Astrocyte (in vitro differentiated cells and primary cell): ENCODE measurements at places on chromosomes 6 and 20. TPM values are rescaled to one million over a fixed set of nuclear protein-coding genes. Genes with fewer than 3 reads are reported as not detected.

DNA sequence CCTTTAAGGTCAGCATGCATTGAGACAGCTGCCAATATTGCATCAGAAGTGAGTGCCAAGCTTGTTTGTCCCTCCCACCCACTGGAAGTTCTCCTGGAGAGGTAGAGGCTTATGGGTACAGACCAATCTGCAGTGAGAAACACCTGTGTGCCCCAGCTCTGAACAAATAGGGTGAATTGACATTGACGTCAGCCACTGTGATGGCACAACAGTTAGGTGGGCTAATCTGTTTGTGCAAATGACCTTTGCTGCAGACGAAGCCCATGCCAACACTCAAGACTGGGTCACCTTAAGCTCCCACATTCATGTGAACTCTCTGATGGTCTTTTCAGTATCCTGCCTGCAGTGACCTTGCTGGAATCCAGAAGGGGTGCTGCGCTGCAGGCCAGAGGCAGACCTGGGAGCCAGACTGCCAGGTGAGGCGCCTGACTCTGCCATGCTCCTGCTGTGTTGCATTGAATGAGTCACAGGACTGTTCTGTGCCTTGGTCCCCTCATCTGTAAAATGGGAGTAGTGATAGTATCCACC lies 99.9 kb downstream of the ALDH8A1 start:
- no peak overlapping the region for H3K4me3 ChIP-seq
- no peaks in the 10 kb centered on the region for H3K27me3 ChIP-seq
- H3K36me3 ChIP-seq, result no peaks in the 10 kb centered on the region
- no peak overlapping the region for H3K27ac ChIP-seq
- H3K4me1 ChIP-seq, result peaks cover 13% of the 10 kb centered on the region

DNA sequence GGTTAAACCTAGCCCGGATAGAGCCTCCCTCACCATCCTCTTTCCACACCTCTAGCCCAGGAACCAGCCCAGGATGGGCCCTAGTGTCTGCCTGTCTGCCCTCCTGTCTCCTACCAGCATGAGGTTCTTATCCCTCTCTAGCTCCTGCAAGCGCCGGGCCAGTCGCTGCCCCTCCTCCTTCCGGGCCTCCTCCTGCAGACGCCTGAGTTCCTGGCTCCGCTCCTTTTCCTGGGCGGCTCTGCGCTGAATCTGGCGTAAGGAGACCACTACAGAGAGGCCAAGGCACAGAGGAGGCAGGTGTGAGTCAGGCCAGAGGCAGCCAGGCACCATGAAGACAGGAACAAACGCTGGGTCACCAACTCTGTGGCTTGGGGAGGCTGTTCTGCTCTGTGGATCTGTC lies 4.3 kb upstream of the PSORS1C2 start:
- H3K27ac ChIP-seq, result no peak overlapping the region
- H3K4me3 ChIP-seq, result no peak overlapping the region
- no peaks in the 10 kb centered on the region for H3K27me3 ChIP-seq
- peaks cover 3% of the 10 kb centered on the region for H3K36me3 ChIP-seq
- peak; percentile 86 for DNase-seq

DNA sequence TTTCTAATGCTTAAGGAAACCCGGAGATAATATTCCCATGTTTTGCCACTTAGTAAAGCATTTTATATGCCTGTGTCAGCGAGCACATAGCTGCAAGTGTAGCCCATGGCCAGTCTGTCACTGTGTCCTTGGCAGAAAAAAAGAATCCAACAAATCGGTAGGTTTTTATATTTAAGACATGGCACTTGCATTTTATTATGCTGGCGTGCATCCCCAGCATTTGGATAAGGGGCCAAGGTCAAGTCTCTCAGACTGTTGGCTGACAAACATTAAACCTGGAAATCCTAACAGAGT lies 1.2 kb upstream of the ZNF184 start:
- H3K27ac ChIP-seq, result no peak overlapping the region
- H3K36me3 ChIP-seq, result no peaks in the 10 kb centered on the region
- H3K4me1 ChIP-seq, result peaks cover 5% of the 10 kb centered on the region

DNA sequence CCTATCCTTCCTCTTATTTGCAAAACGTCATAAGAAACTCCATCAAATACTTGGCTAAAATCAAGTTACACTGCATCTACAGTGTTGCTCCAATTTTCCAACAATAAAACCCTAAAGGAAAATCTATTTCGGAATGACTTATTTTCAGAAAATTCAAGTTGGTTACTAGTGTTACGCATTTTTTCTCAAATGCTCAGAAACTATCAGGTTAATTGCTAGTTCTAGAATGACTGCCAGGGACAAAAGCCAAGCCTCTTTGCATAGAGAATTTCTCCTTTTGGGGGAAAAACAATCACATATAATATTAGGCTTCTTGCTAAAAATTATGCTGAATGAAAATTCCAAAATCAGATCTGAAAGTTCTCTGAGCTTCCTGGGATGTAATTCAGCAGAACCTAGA lies 210.2 kb downstream of the BTBD9 start:
- H3K36me3 ChIP-seq, result no peaks in the 10 kb centered on the region
- no peak overlapping the region for H3K27ac ChIP-seq
- no peak for DNase-seq
- no peaks in the 10 kb centered on the region for H3K27me3 ChIP-seq
- no peak overlapping the region for H3K4me3 ChIP-seq

- H3K27ac ChIP-seq, result no peak overlapping the region
- no peak overlapping the region for H3K4me3 ChIP-seq
- no peaks in the 10 kb centered on the region for H3K27me3 ChIP-seq
- H3K36me3 ChIP-seq, result no peaks in the 10 kb centered on the region
These were observed 125.0 kb downstream of the SIM1 start for GRCh38 chr6:100339574-100340255.

DNA sequence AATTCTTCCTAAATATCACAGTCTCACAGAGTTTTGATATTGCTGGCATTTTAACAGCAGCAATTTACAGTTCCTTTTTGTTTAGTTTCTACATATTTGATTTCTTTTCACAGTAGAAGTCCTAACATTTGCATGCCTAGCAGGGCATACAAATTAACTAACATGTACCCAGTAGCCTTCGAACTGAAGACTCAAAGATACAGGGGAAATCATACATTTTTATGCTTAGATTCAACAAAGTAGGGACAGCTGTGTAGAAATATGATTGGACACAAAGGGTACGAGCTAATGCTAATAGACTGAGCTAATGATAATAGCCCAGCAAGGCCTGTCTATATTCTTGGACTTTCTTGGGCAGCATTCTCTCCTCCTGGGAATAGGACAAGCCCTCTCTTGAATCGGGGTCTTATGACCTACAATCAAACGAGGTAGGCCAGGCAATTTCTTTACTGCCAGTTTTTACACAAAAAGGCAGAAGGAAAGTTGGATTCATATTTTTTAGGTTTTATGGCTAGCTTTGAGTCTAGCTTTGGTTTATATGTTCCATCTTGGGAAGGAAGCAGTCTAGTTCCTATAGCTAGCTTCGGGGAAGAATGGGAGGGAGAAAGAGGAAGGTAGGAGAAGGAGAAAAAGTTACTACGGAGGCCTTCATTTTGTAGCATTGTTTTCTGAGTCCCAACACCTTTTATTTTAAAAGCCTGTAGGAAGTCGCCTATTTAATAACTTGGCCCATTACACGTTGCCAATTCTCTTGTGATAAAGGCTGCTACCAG lies 115.8 kb downstream of the HFE start:
- DNase-seq, result no peak
- H3K4me3 ChIP-seq, result no peak overlapping the region
- peaks cover 10% of the 10 kb centered on the region for H3K4me1 ChIP-seq
- H3K36me3 ChIP-seq, result no peaks in the 10 kb centered on the region
- H3K27me3 ChIP-seq, result no peaks in the 10 kb centered on the region

DNA sequence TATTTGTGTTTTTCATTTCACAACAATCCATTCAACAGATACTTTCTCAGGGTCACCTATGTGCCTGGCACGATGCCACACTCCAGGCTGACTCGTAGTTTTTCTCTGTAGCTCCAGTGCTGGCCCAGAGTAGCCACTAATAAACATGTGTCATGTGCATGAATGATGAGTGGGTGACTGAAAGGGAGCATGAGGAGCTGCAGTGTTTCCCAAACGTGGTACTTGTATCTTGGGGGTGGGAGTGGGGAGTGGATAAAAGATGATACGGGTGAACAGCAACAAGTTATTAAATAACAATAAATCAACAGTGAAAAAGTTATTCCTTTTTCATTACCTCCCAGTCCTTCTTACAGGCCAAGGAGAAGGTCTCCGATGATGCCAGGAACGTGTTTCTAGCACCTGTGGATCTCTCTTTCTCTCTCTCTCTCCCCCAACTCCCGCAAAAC lies 17.1 kb downstream of the SRXN1 start:
- H3K36me3 ChIP-seq, result no peaks in the 10 kb centered on the region
- peaks cover 4% of the 10 kb centered on the region for H3K27me3 ChIP-seq
- no peaks in the 10 kb centered on the region for H3K4me1 ChIP-seq
- H3K27ac ChIP-seq, result no peak overlapping the region

- H3K36me3 ChIP-seq, result no peaks in the 10 kb centered on the region
- no peak overlapping the region for H3K27ac ChIP-seq
- peak; percentile 33 for DNase-seq
- H3K4me3 ChIP-seq, result no peak overlapping the region
- H3K4me1 ChIP-seq, result peaks cover 11% of the 10 kb centered on the region
- no peaks in the 10 kb centered on the region for H3K27me3 ChIP-seq
These were observed 18.2 kb downstream of the TMEM242 start for GRCh38 chr6:157304899-157305663.

DNA sequence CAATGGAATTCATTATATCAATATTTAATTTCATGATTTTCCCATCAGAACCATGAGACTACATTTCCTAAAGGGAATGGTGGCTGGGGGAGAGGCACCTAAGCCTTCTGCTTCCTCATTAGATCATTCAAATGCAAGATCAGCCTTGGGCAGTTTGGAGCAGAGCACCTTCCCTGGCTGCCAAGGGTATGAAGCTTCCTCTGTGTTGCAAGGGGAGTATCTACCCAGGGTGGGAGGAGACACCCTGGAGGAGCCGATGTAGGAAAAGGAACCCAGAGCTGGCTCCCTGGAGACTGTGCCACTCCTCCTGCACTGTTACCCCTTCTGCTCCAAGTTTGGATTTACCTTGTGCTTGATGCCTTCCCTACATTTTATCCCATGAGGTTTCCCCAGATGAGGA lies 299.7 kb upstream of the PRDM1 start:
- no peaks in the 10 kb centered on the region for H3K4me1 ChIP-seq
- DNase-seq, result no peak
- H3K27ac ChIP-seq, result no peak overlapping the region
- no peak overlapping the region for H3K4me3 ChIP-seq

GRCh38 chr6:41042226-41043055 lies at the start of gene TSPO2:
Gene TSPO2, plus strand, starts transcription at chr6:41042467. Its CDS starts 519 bp downstream, at chr6:41042986.
- H3K4me3 ChIP-seq, result no peak within 1 kb of the TSS
- H3K27ac ChIP-seq, result no peak within 1 kb of the TSS
- no peak for DNase-seq
- H3K4me1 ChIP-seq, result peaks cover 9% of the 10 kb centered on the region
- H3K27me3 ChIP-seq, result peaks cover 3% of the 10 kb centered on the region
- no peaks in the 10 kb centered on the region for H3K36me3 ChIP-seq

GRCh38 chr6:139706912-139707311 lies 332.5 kb upstream of the CITED2 start:
- no peak overlapping the region for H3K4me3 ChIP-seq
- H3K27ac ChIP-seq, result no peak overlapping the region
- H3K4me1 ChIP-seq, result peaks cover 14% of the 10 kb centered on the region
- DNase-seq, result no peak
- H3K36me3 ChIP-seq, result no peaks in the 10 kb centered on the region

DNA sequence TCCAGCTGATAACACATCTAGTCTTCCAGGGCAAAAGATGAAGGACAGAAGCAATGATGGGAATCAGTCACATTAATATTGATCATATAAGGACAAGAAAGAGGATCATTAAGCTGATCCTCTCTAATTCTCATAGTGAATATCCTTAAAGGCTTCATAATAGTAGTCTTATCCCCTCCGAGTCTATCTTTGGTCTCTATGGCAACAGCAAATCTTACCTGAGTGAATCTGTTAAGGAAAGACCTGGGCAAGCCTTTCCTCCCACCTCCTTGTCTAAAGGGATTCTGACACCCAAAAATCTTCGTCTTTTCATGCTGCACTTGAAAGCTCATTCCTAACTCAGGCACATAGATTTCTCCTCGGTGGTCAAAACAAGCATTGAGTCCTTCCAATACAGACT lies 86.4 kb upstream of the LYRM2 start:
- H3K4me3 ChIP-seq, result no peak overlapping the region
- no peaks in the 10 kb centered on the region for H3K27me3 ChIP-seq
- no peak overlapping the region for H3K27ac ChIP-seq
- H3K36me3 ChIP-seq, result peaks cover 51% of the 10 kb centered on the region
- H3K4me1 ChIP-seq, result no peaks in the 10 kb centered on the region
- DNase-seq, result no peak

GRCh38 chr20:48822879-48823385 lies 4.9 kb downstream of the PREX1 start:
- no peak for DNase-seq
- no peak overlapping the region for H3K4me3 ChIP-seq
- no peaks in the 10 kb centered on the region for H3K27me3 ChIP-seq

GRCh38 chr6:4935486-4935885 lies 68.4 kb downstream of the RPP40 start:
- H3K36me3 ChIP-seq, result no peaks in the 10 kb centered on the region
- H3K27ac ChIP-seq, result no peak overlapping the region
- H3K4me3 ChIP-seq, result no peak overlapping the region
- DNase-seq, result no peak
- H3K4me1 ChIP-seq, result peaks cover 3% of the 10 kb centered on the region
- no peaks in the 10 kb centered on the region for H3K27me3 ChIP-seq

DNA sequence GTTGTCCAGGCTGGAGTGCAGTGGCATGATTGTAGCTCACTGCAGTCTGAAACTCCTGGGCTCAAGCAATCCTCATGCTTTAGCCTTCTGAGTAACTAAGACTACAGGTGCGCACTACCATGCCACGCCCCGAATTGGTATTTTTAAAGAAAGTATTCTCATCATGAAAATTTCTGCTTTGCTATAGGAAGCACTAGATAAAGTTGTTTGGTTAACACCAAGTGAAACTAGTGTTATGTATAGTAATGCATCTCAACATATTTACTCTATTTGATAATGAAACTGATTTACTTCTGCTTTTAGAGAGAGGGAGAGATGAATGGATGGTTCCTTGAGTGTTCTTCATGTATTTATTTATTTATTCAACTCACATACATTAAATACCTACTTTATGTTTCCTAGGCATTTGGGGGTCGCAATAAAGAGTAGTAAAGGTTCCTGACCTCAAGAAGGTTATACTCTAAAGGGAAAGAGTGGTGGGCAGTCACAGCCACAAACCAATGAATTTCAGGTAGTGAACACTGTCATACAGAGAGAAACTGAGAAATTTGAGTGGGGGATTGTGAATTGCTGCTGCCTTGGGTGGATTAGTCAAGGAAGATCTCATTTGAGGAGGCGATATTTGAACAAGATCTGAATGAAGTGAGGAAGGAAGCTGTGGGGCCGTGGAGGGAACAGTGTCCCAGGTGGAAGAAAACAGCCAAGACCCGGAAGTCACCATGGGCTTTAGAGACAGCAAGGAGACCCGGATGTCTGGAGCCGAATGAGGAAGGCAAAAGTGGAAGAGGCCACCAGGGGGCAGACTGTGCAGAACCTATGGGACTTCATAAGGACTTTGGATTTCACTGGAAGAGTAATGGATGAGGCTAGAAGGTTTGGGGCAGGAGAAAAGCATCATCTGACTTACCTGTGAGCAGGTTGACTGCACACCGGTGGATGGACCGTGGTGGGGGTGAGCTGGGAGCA lies 185.6 kb downstream of the TSHZ2 start:
- no peak overlapping the region for H3K4me3 ChIP-seq
- no peak overlapping the region for H3K27ac ChIP-seq
- peaks cover 5% of the 10 kb centered on the region for H3K4me1 ChIP-seq
- no peaks in the 10 kb centered on the region for H3K36me3 ChIP-seq

- H3K4me3 ChIP-seq, result peak overlapping the region; percentile 18
- DNase-seq, result no peak
- H3K36me3 ChIP-seq, result peaks cover 15% of the 10 kb centered on the region
- H3K4me1 ChIP-seq, result peaks cover 42% of the 10 kb centered on the region
- H3K27ac ChIP-seq, result peak overlapping the region; percentile 54
These were observed 1.1 kb upstream of the CLIC1 start for GRCh38 chr6:31737315-31737990.

The WFDC5 gene
- total RNA-seq, result not detected in 2 replicates

The MYCT1 gene
- total RNA-seq, result 0.61 and 1.0 TPM in 2 replicates

The GMPR gene
- total RNA-seq, result 1.6 and 2.0 TPM in 2 replicates

The EFCAB8 gene
- total RNA-seq, result 0.41 and 0.65 TPM in 2 replicates

The TFAP2A gene
- 2.1 and 6.6 TPM in 2 replicates for total RNA-seq
